Activated CD4-positive, alpha-beta T cell treated with anti-CD3 and anti-CD28 coated beads, Interleukin-2, amount 50 U/mL, for 1 hour (primary cell): ENCODE measurements at places on chromosomes 2 and 18.

DNA sequence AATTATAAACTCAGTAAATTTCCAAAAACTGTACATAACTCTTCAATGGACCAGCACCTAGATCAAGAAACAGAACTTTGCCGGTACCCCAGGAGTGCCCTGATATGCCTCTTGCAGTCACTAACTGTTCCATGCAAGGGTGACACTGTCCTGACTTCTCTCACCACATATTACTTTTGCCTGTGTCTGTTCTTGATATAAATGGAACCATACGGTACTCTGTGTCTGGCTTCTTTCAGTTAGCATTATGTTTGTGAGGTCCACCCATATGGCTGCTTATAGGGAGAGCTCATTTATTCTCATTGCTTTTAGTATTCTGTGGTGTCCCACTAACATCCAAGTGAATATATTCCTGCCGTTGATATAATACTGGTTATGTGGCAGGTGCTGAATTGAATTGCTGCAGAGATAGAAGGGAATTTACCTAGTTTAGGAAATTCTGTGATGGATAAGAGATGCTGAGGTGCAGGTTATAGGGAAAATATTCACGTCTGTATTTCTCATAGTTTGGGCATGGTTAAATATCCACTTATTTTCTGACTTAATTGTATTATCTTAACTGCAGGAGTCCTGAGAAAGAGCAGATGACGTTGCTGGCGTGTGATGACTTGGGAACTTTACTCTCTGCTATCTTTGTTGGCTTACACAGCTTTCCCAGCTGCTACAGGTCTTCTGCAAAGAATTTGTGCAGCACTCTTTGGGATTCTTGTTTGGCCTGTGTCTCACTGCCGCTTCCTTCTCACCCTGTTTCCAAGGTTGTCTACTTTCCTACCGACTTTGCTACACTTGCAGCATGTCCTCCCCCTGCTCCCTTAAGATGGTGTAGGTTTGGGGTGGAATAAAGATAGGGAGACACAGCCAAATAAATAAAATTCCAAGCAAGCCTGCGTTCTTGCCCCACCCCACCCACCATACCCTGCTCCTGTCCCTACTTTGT lies 107.9 kb downstream of the MAP4K4 start:
- no peak for DNase-seq

DNA sequence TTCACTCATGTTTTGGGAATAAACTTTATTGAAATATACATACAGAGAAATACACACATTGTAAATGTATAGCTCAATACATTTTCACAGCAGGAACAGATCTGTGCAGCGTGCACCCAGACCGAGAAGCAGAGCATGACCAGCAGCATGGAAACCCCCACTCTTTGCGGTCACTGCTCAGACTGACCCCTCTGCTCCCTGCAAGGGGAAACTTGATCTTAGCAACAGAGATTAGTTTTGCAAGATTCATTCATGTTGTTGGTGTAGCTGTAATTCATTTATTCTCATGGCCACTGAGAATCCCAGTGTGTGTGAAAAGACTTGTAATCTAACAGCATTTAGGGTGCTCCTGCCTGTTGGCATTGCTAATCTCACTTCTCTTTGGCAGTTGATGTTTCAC lies 35.2 kb downstream of the LPIN1 start:
- no peak for DNase-seq

DNA sequence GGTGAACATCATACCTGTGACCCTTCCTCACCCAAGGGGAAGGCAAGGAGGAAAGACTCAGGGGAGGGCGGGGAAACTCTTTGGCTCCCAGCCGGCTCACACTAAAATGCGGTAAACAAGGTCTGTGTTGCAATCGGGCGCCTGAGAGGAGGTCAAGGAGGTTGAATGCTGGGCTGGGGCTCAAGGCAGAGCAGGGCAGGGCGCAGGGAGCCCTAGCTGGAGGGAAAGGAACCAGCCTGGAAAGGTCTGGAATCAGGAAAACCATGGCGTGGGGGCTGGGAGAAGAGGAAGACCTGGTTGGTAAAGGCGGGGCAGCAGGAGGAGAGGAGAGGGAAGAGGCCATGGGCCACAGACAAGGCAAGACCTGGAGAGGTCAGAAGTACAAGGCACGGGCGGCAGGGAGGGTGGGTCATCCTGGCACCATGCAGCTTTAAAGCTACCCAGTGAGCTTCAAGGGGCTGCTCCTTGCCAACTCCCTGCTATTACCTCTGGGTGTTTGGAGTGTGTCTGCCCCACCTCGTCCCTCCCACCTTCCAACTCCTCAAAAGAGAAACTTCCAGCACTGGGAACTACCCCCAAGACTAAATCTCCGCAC lies 4.8 kb upstream of the TMEM37 start:
- DNase-seq, result no peak

DNA sequence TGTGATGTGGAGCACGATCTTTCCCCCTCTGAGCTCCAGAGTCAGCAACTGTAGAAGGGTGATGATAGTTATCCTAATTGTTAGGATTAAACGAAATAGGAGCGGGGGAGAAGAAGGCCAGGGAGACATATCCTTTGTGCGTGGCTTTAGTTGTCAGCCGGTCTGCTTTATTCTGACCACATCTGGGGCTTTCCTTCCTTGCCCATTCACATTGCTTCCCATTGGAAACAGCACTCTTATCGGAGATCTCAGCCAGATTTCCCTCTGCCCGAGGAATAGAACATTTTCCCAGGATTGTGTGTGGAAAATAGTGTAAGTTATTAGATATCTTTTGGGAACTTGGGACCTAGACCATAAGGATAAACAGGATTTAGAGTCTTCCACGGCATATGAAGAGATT lies 1.5 kb downstream of the RALB start:
- DNase-seq, result no peak

- DNase-seq, result no peak
These were observed 19.1 kb downstream of the LIMS1 start for GRCh38 chr2:108553209-108553919.

DNA sequence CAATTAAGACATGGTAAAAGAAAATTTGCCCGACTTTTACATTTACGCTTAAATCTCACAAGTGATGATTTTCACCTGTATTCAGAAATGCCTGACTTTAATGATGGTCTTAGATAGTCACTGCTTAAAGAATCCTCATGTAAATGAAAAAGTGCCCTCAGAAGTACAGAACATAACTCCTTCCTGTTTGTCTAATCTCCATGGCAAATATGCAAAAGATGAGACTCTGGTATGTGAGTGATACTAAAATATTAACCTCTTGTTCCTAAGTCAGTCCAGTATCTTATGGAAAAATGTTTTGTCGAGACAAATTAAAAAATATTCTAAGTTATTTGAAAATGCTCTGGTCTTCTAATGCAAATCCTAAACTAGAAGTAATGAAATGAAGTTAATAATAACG lies 29.2 kb downstream of the KCTD1 start:
- DNase-seq, result no peak

- DNase-seq, result no peak
These were observed 282.4 kb upstream of the SLC14A2 start for GRCh38 chr18:45332871-45333270.

DNA sequence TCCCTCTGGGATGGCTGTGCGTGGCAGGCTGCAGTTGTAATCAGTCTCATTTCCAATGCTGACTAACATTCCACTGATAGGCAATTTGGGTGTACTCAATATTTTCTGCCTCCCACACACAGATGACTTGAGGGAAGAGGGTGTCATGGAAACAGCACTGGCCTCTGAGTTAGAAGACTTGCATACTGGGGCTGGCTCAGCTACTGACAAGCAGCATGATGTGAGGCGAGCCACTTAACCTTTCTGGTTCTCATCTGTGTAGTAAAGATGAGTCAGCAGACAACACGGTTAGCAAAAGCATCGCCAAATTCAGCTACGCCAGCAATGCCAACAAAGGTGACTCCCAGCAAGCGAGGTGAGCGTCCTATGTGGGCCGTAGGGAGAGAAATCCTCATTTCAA lies 73.5 kb downstream of the COLEC12 start:
- no peak for DNase-seq

DNA sequence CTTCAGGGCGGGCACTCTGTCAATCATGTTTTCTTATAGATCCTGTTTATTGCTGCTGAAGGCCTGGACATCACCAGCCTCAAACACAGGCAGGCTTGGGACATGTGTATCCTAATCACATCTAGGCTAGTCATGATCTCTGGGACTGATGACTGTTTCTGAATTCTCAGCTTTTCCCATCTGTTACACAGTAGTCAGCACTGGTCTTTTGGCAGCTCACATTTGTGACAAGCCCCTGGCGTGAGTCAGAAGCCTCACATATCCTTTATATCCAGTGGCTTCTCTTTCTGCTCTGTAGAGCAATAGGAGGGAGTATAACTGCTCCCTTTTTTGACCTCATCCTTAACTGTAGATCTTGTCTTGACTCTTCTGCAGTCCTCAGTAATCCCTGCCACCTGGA lies 4.5 kb downstream of the SEMA4F start:
- DNase-seq, result no peak

DNA sequence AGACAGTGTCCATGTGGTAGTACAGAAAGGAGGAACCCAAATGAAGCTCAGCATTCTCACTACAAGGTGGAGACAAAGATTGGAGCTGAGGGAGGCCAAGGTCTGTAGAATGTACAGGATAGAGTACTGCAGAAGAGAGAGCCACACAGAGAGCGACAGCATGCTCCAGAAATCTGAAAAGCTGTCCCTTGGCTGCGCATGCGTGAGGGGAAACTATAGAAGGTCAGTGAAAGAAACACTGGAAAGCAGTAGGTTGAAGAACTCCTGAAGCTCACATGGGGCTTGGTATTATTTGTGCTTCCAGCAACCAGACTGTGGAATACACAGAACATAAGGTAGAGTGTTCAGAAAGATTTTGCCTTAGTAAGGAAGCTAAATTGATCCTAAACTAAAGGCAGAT lies 142.5 kb downstream of the TXNL1 start:
- no peak for DNase-seq

- no peak for DNase-seq
These were observed 4.0 kb upstream of the INPP1 start for GRCh38 chr2:190339394-190339793.

GRCh38 chr2:20174410-20174809 lies 50.5 kb downstream of the SDC1 start:
- no peak for DNase-seq

- DNase-seq, result no peak
These were observed 33.3 kb downstream of the ANTXR1 start for GRCh38 chr2:69046221-69046662.

DNA sequence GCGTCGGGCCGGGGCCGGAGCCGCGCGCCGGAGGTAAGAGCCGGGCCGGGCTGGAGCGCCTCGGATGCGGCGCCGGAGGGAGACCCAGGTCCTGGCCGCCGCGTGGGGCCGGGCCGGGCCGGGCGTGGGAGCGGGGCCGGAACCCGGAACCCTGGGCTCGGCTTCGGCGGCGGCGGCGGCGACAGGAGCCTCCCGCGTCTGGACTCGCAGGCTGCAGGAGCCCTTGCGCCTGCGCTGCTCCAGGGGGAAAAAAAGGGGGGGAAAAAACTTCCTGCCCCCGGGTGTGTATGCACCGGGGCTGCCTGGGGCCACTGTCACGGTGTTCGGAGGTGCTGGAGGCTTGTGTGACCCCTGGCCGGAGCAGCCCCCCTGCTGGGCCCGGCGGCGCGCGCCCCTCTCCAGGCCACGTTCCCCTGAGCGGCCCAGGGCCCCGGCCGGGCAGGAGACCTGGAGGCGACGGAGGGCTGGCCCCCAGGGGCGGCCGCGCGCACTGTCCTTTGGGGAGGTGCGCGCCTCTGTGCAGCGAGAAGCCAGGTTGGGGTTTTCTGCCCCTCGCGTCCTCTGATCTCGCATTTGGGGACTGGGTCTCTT lies 864 bp downstream of the KLHL29 start:
- no peak for DNase-seq

GRCh38 chr2:101623031-101623521 lies 74.4 kb upstream of the MAP4K4 start:
- DNase-seq, result no peak

DNA sequence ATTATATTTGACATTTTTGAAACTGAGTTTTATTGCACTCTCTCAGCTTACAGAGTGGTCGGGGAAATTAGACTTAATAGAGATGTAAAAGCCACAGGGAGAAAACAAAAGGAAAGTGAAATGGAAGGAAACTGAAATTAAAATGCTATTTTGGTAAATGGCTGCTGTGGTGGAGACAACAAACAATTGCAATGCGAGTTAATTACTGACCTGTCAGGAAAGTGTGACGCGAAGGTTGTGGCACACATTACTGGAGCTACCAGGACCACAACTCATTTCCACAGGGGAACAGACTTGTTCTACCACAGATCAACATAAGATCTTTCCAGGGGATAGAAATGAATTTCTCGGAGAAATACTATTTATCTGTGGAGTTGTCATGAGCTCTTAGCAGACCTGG lies 19.5 kb downstream of the ARHGAP15 start:
- no peak for DNase-seq

DNA sequence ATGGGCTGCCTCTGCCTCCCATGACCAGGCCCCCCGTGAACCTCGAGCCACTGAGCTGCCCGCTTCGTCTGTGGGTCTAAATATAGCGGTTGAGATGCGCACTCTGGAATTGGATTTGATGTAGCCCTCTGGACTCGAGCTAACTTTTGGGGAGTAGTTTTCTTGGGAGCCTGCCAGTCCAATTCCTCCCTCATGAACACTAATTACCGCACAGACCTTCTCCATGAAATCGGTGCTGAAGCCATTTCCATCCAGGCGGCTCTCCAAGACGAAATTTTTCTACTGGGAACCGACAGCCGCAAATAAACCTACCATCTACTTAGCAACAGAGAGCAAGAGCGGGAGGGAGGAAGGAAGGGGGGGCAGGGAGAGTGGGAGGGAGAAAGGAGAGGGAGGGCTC lies 63.6 kb downstream of the CELF4 start:
- no peak for DNase-seq

GRCh38 chr2:20126040-20126439 lies 74.6 kb upstream of the LAPTM4A start:
- no peak for DNase-seq

DNA sequence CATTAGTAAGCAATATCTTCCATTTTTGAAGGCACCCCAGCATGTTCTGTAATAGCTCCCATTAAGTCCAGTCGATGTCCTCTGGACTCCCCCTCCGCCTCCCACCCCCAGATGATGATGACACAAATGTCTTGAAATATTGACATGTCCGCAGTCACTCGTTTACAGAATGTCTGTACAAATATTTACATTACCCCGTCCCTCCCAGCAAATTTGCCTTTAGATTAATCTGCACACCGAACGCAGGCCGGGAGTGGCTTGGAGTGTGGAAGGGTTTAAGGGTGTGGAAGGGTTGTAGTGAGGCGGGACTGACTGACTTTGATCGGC lies 853 bp upstream of the OSBPL6 start:
- no peak for DNase-seq
